ENCODE measurements at places on chromosomes 4 and X.

DNA sequence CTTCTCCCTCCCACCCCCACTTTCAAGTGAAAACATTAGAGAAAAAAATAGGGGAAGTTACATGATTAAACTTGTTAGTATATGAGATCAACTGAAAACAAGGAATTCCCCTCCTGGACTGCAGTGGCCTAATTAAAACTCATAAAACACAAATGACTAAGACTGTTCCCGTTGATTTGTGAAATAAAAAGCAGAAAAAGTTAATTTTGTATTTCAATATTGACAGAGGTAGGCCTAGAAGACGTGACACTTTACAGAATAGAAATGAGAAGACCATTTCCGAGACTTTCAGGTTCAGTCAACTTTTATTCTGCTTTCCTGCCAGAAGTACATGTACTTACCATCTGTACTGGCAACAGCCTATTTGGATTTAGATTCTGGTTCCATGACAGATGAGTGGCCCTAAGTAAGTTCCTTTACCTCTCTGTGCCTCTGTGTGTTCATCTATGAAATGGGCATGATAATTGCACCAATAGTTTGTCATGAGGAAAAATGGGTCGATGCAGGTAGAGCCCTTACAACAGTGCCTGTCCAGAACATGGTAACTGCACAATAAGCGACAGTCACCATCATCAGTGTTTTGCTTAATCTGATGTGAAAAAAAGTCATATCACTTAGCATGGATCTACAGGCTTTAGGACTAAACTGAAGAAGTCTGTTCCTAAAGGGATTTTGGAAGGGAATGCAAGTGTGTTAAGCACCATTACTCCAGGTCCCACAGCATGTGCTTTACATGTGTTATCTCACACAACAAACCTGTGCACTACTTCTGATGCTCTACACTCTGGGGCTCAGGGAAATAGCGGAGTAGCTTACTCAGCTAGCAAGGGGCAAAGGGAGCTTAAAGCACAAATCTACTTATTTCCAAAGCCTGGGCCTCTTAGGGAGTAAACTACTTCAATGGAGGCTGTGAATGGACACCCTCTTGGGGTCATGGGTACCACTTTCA, 562.3 kb upstream of the DIPK2B start:
- no peak for DNase-seq

DNA sequence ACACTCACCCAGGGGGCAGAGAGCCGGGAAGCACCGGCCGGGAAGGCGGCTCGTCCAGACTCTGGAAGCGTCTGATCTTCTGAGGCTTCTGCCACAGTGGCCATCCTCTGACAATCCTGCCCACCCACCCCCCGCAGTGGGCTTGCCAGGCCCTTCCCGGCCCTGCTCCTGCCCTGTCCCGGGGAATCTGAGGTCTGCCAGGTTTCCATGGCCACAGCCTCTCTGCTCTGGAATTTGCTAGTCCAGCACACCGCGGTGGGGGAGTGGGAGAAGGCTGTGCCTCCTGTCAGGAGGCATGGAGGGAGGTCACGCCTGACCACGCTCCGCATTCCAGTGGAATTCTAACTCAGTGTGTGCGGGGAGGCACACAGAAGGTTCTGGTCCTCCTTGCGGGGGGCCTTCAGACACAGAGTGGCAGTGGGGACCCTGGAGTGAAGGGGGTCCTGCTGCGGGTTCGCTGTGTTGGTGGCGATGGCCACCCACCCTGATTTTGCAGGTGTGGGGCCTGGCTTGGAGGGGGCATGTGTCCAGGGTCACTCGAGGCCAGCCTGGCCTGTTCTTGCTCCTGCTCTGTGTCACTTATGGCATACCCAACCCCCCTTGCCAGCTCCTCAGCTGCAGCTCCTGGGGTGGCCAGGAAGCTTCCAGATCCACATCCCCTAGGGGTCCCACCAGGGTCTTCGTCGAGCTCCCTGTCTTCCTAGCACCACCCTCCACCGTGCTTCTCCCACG, 55.6 kb upstream of the ADRA2C start:
- DNase-seq = no peak

DNA sequence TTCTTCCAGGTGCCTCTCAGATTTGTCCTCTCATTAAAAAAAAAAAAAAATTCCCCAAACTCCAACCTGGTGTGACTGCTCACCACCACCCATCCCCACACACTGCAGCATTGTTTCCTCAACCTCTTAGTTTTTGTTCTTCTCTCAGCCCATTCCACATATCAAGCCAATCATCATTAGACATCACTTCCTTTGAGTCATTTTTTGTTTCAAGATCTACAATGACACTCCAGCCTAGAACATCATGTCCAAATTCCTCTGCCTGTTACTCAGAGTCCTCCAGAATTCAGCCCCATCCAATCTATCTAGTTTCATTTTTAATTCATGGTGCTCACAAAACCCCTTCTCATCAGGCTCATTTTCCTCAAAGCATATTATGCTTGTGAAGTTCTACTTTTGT, 262.5 kb upstream of the TEX13A start:
- no peak for DNase-seq

GRCh38 chr4:176999935-177000543, 207.3 kb upstream of the VEGFC start:
- no peak for DNase-seq

GRCh38 chr4:177901786-177902185, 459.5 kb upstream of the AGA start:
- DNase-seq = no peak

GRCh38 chr4:73945140-73945539, 36.7 kb downstream of the PF4 start:
- DNase-seq = no peak

GRCh38 chrX:12332786-12333347, 194.6 kb downstream of the FRMPD4 start:
- no peak for DNase-seq

DNA sequence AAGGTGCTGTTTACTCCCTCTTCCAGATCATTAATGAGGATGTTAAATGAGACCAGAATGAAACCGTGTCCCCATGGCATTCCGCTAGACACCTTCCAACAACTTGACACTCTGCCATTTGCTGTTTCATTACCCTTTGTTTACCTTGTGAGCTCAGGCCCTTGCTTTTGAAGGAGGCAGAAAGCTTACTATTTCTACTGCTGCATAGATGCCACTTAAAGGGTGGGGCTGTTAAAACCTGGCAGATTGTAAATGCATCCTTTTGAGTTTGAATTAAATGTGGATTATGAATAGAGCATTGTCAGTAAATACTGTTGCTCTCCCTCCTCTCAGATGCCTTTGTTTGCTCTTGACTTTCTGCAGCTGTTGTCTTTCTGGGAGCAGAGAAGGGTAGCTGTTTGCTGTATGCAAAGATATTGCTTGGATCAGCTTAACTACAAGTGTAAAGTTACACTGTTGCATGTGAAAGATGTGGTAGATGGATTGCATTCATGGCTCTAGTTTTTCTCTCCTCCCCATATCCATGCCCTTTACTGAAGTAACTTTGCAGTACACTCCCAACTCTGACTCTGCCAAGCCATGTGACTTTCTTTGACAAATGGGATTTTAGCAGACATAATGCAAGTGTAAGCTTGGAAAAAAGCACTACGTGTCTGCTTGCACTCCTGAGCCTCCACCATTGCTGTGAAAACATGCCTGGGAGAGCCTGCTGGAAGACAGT, 75.0 kb upstream of the DHX15 start:
- no peak for DNase-seq

GRCh38 chrX:2614911-2615310, 76.2 kb upstream of the CD99 start:
- no peak for DNase-seq

- no peak for DNase-seq
These were observed 20.6 kb upstream of the IRAK1 start for GRCh38 chrX:154040307-154040756.

- no peak for DNase-seq
These were observed 2.2 kb downstream of the UGT2B7 start for GRCh38 chr4:69098470-69098869.

DNA sequence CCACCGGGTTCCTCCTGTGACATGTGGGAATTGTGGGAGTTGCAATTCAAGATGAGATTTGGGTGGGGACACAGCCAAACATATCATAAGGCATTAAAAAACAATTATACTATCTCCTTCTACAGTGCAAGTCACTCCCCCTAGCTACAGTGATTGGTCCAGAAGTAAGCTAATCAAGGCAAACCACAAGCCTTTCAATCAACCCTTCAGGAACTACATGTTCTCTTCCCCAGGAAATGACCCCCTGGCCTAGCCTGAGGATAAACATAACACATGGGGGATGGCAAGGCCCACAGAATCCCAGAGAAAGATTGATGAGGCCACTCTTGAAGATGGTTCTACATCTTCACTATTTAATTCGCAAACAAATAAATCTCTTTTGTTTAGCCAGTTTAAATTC, 25.2 kb upstream of the FAM241A start:
- no peak for DNase-seq

- no peak for DNase-seq
These were observed 327.7 kb downstream of the DKK2 start for GRCh38 chr4:106708464-106708816.

GRCh38 chrX:19571711-19572110, 56.4 kb upstream of the MAP3K15 start:
- no peak for DNase-seq

DNA sequence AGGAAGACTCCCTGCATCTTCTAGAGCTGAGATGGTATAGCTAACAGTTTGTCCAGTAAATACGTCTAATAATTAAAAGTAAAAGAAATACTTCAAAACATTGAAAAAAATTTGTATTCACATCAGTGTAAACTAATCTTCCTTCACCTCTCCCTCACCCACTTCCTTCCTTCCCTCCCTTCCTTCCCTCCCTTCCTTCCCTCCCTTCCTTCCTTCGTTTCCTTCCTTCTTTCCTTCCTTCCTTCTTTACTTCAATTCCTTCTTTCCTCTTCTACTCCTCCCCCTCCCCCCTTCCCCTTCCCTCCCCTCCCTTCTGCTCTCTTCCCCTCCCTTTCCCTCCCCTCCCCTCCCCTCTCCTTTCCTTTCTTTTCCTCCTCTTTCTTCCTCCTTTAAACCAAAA, 103.7 kb downstream of the POU4F2 start:
- no peak for DNase-seq

DNA sequence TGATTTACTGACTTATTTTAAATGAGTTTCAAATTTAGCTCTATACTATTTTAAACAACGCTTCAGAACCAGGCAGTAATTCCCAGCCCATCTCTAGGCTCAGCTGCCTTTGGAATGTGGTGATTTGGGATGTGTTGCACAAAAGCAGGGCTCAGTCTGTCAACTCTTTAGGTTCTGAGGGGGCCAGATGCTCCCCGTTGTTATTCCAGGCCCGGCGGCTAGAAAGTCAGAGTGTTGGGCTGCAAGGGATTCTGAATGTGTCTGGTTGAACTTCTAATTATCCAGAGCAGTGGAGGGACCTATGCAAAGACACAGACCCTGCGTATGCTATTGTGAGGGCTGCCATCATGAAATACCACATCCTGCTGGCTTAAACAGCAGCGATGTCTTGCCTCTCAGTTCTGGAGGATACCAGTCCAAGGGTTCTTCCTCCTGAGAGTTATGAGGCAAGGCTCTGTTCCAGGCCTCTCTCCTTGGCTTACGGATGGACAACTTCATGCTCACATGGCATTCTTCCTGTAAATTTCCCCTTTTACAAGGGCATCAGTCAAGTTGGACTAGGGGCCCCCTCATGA, 123.2 kb upstream of the TRIM2 start:
- DNase-seq = no peak

DNA sequence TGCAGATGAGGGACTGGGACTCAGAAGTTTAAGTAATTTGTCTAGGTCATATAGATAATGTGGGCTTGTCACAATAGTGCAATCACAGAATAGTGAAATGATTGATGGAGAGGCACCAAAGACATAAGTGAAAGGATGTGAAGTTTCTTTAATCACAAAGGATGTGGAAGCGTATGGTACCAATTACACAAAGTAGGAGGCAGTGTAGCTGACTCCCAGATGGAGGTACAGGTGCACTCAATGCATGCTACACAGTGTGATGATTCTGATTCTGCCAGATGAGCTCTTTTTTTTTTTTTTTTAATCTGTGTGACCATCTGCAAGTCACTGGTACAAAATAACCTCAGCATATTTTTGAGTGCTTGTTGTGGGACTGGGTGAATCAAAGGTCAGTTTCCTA, 411.3 kb downstream of the SPRY1 start:
- DNase-seq = no peak

DNA sequence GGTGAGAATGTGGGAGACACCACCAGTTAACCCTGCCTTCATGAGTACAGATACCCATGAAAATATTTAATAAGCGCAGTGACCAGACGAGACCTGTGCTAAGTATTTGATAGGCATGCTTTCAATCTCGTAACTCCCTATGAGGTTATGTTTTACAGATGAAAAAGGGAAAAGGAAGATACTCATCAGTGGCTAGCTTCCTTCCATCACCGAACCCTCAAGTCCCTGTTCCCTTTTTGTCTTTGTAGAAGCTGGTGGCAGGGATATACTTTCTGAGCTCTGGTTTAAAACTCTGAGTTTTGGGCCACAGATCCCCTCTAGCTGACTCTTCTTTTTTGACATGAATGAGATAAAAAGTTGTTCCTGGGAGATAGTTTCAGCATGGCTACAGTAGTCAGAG, 26.3 kb downstream of the AFF1 start:
- no peak for DNase-seq

- DNase-seq = no peak
These were observed 743.5 kb upstream of the MAGEB2 start for GRCh38 chrX:29471829-29472228.

GRCh38 chrX:56564921-56565840, 1.8 kb downstream of the UBQLN2 start:
- DNase-seq = no peak

GRCh38 chrX:56130031-56130430, 102.1 kb upstream of the KLF8 start:
- no peak for DNase-seq

DNA sequence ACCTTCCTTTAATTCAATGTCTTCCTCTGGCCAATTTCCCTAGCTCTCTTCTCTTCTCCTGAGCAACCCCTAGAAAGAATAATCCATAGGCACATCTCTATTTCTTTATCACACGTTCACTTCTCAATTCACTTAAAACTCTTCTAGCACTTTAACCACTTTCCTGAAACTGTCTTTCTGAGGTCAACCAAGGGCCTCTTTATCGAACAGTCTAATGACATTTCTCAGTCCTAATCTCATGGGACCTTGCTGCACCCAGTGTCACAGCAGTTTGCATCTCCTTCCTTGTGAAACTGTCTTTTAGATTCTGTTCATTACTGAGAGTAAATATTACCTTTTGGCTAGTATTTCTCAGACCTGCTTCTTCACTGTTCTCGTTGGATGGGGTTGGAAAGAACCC, 285.3 kb upstream of the RASGEF1B start:
- no peak for DNase-seq

- DNase-seq = no peak
These were observed 86.3 kb upstream of the MYOZ2 start for GRCh38 chr4:119049342-119049741.

- no peak for DNase-seq
These were observed 77.1 kb upstream of the ATXN3L start for GRCh38 chrX:13396924-13397323.

GRCh38 chr4:103204111-103204510, 6.0 kb upstream of the CENPE start:
- DNase-seq = no peak

- no peak for DNase-seq
These were observed 14.5 kb upstream of the DACH2 start for GRCh38 chrX:86133761-86134160.
